Stimulated activated CD8-positive, alpha-beta memory T cell treated with anti-CD3 and anti-CD28 coated beads, Interleukin-7, amount 100 ng/mL, for 4 hours (primary cell): ENCODE measurements at places on chromosomes 1 and 21.

GRCh38 chr1:228982637-228983036 lies 247.4 kb downstream of the RHOU start:
- DNase-seq: no peak

DNA sequence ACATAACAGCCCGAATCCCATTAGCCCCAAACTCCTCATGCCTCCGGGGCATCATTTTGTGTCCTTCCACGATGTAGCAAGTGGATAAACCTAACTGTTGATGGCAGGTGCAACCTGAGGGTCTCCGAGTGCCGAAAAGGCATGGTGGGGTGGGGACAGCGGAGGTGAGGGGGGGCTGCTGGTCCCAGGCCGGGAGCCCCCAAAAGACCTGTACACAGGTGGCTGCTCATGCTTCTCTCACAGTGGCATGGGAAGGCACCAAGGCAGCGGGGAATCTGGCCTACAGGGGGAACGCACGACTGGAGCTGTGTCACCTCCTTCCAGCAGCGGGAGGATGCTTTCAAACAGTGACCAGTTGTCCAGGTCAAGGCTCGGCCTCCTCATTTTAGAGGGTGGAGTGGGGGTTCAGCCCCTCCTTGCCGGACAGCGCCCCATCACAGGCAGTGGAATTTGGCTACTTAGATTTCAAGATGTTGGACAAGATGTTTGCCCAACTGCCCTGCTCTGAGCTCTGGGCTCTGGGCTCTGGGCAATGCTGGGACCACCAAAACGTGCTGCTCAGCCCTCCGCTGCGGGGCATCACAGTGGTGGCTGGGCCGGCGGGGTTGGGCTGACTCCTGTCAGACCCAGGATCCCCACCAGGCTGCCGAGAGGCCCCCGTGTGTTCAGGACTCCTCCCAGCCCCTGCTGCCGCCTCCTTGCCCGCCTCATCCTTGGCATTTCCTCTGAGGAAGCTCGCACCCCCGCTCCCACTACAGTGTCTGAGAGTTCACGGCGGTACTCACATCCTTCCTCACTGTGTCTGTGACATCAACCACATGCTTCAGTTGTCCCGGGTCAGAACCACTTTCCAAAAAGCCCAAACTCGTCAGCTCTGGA lies 7.6 kb downstream of the DNMT3L start:
- DNase-seq: no peak

DNA sequence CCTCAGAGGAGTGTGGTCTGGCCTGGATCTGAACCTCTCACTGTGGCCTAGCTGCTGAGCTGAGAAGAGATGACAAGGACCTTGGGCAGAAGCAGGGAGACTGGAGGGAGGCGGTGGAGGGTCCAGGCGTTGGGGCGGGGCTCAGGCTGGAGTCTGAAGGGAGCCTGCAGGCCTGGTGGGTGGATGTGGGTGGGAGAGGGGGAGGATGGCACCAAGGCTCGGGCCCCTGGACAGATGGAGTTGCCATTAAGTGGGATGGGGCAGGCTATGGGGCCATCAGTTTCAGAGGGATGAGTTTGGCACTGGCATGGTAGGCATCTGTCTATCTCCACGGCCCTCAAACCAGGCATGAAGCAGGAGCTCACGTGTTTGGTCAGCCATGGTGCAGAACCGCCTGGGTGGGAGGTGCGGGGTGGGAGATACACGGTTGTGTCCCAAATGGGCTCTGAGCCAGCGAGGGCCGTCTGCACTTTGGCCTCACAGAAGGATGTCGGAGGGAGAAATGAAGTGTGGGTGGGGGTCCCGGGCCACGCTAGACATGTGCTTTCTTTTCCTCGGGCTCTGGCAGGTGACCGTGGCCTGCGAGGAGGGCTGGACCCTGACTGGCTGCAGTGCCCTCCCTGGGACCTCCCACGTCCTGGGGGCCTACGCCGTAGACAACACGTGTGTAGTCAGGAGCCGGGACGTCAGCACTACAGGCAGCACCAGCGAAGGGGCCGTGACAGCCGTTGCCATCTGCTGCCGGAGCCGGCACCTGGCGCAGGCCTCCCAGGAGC lies 23.6 kb downstream of the PCSK9 start:
- DNase-seq: no peak

DNA sequence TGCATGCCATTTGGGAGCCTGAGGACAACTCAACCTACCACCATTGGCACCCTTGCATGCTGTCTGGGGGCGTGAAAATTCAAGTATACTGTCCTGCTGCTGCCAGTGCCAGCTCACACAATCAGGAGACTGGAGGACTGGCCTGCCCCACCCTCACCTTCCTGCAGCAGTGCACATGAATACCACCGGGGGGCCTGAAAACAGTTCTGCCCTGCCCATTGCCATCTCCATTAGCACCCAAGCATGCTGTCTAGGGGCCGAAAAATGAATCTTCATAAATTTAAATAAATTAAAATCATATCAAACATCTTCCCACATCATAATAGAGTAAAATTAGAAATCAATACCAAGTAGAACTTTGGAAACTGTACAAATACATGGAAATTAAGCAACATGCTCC lies 322.1 kb upstream of the TMPRSS15 start:
- DNase-seq: no peak

GRCh38 chr1:102872097-102872496 lies 236.2 kb downstream of the COL11A1 start:
- no peak for DNase-seq

DNA sequence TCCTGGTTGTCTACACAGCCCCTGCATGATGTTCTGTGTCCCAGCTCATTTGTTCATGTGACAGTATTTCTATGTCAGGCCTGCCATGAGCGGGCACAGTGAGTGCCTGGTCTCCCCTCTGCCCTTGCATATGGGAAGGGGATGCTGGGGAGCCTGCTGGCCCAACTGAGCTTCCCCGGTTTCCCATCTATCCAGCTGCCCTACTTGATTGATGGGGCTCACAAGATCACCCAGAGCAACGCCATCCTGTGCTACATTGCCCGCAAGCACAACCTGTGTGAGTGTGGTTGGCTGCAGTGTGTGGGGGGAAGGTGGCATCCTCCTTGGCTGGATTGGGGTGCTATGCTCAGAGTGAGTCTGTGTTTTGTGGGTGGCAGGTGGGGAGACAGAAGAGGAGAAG lies 1.5 kb downstream of the GSTM4 start:
- DNase-seq: no peak

DNA sequence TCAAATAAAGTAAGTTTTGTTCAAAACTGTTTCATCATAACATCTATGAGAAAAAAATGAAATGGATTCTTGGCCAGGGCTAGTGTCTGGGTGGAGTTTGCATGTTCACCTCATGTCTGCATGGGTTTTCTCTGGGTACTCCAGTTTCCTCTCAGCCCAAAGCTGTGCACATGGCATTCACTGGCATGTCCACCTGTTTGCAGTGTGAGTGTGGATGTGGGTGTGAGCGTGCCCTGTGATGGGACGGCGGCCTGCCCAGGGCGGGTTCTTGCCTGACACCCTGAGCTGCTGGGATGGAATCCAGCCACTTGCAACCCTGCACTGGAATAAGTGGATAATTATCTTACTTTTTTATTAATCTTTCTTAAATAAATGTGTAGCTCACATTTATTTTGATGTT lies 185.5 kb downstream of the RYR2 start:
- DNase-seq: no peak

- DNase-seq: no peak
Measured at GRCh38 chr1:160486453-160486852, 36.6 kb downstream of the SLAMF6 start.

DNA sequence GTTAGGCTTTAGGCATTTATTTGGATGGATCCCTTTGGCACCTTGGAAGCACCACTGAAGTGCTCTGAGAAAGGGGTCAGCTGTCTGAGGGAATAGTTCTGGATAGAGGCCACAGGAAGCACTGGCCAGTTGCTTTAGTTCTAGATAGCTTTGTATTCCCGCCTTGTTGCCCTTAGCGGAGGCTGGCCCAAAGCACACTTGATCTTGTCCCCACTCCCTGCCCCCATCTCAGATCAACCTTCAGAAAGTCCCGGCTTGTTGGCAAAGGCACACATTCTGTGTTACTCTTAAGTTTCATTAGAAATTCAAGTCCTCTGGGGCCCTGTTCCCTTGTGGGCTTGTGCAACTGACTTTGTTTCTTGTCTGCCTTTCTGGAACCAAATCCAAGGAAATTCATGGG lies 15.2 kb upstream of the NBL1 start:
- DNase-seq: no peak

- no peak for DNase-seq
Measured at GRCh38 chr1:159841749-159842148, 15.1 kb downstream of the SLAMF8 start.

DNA sequence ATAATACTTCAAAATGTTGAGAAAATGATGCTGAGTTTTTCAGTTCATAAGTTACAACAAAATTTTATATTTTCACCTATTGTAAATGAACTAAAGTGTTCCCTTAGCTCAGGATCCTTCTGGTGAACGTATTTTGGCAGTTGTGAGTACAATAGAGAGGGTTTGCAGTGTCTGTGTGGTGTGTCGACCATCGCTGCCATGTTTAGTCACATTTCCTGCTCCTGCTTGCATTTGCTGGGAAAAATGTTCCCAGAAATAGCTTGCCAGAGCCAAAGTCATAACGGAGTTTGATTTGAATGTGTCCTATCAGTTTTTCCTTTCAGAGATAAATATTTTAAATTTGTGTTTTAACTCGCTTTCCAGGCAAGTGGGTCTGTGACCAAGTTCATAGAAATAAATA lies 117.1 kb upstream of the COL6A1 start:
- no peak for DNase-seq
